Lower lobe of right lung (tissue), 2 donors: ENCODE measurements at places on chromosomes 16 and 17. TPM values are rescaled to one million over a fixed set of nuclear protein-coding genes. Genes with fewer than 3 reads are reported as not detected.

DNA sequence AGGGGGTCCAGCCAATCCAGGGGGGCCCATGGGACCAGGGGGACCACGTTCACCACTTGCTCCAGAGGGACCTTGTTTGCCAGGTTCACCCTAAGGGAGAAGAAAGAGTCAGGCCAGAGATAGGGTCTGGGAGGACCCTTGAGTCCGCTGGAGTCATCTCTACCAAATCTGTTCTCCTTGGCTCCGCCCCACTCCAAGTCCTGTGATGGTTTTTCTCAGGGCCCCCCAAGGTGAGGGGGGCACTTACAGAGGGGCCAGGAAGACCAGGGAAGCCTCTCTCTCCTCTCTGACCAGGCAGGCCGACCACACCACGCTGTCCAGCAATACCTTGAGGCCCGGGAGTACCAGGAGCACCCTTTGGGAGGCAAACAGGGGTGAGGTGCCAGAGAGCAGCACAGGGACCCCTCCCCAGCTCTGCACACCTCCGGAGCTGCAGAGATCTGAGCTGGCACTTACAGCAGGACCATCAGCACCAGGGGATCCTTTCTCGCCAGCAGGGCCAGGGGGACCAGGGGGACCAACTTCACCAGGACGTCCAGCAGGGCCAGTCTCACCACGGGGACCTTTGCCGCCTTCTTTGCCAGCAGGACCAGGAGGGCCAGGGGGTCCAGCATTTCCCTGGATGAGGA lies 12.4 kb downstream of the COL1A1 start:
- no peak for DNase-seq

DNA sequence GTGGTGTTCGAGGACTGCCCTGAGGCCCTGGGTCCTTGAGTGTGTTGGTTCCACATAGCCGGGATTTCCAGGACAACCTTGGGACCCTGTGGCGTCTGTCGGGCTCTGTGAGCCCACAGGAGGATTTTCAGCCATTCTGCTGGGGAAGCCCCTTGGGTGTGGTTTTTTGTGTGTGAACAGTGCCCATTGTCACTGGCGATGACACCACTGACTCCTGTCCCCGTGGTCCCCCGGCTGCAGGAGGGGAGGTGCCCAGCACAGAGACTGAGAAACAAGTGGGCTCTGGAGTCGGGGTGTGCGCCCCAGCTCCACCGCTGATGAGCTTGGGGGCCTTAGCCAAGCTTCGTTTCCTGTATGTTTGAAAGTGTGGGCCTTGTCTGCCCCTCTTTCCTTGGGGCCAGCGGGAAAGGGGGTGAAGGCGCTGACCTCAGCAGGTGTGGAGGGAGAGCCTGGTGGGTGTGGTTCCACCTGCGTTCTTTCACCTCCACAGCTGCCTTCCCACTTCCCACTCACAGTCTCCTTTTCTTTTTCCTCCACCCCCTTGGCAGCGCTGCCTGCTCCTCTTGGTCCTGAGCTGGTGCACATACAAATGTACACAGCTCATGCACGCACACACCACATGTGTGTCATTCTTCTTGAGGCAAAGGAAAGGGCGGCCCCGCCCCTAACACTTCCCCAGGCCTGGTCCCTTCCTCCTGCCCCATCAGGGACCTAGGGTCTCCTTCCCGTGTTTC lies 16.1 kb downstream of the MGRN1 start:
- peak; percentile 70 for DNase-seq

The AIPL1 gene
- total RNA-seq: not detected

The OR4D1 gene
- total RNA-seq: not detected

- DNase-seq: no peak
Measured at GRCh38 chr17:75895370-75896155, 1.2 kb downstream of the TRIM65 start.

DNA sequence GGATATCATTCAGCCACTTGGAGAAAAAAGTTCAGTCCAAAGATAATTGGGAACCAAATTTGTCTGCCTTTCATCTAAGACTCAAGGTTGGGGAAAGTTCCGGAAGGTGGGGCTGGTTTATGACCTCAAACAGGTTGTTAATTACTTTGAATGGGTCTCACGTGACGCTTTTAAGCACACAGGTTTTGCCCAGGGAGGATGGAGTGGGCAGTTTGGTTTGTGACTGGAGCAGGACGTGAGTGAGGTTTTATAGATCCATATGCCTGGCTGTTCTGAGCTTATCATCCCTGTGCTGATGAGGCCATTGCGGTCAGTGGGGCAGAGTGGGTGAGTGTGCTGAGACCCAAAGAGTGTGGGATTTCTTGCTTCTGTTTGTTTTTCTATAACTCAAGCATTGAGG lies 38.7 kb upstream of the GPRC5B start:
- no peak for DNase-seq

DNA sequence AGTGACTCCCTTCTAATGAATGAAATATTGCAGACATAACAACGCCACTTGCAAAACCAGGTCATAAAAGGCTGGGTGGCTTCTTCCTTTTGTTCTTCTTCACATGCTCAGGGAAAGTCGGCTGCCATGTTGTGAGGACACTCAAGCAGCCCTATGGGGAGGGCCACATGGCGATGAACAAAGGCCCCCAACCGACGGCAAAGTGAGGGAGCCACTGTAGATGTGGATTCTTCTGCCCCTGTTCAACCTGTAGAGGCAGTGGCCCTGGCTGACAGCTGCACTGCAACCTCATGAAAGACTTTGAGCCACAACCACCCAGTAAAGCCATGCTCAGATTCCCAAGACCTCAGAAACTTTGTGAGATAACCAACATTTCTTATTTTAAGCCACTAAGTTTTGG lies 203.5 kb upstream of the TNRC6C start:
- no peak for DNase-seq

GRCh38 chr16:886802-887731 lies 83.7 kb downstream of the LMF1 start:
- peak; percentile 39 for DNase-seq

The XAF1 gene
- 129 TPM for total RNA-seq

- no peak for DNase-seq
Measured at GRCh38 chr16:2447920-2448583, 11.9 kb upstream of the TEDC2 start.

The MT2A gene
- total RNA-seq: 223 TPM

DNA sequence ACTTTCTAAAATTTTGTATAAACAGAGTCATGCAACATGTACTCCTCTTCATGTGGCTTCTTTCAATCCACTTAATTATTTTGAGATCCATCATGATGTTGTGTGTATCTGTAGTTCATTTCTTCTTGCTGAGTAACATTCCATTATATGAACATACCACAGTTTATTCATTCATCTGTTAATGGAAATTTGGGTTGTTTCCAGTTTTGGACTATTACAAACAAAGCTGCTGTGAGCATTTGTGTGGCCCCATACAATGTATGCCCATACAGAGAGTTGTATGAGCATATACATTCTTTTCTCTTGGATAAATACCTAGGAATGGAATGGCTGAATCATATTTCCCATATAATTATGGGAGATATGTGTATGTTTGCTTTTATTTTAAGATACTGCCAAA lies 85.6 kb downstream of the CLEC16A start:
- no peak for DNase-seq

The PSMC5 gene
- total RNA-seq: 98.6 TPM

- DNase-seq: peak; percentile 71
Measured at GRCh38 chr16:11234884-11235702, 20.9 kb downstream of the SOCS1 start.

The CDH5 gene
- total RNA-seq: 128 TPM

- no peak for DNase-seq
Measured at GRCh38 chr16:87615621-87616041, 13.3 kb downstream of the JPH3 start.

The GPR139 gene
- not detected for total RNA-seq

DNA sequence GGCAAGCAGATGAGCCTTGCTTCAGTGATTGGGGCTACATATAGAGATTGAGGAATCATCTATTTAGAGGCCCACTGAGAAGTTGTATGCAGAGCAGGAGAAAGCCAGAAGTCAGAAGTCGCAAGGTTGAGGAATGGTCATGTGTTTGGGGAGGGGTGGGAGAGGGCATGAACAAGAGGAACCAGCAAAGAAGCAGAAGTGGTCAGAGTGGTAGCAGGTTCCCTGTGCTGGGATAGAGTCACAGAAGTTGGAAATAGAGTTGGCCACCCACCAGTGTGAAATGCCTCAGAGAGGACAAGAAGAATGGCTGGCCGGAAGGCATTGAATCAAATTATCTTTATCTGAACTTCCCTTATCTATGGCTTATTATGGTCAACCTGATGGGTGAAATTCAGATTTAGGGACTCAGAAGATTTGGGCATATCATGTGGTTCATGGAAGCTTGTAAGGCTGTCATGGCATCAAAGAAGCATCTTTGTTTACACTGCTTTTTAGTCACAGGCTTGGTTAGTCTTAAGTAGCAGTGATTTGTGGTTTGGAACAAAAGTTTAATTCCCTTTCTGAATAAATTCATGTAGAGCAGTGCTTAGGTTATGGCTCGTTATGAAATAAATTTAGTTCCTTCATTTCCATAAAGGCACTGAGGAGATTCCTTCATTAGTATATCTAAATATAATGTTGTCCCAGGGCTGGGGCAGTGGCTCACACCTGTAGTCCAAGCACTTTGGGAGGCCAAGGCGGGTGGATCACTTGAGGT lies 19.7 kb downstream of the MAP3K3 start:
- DNase-seq: no peak

The CASKIN1 gene
- total RNA-seq: 0.09 TPM

The PRKCB gene
- 24.1 TPM for total RNA-seq

The DOC2B gene
- total RNA-seq: 6.2 TPM

The CORO1A gene
- total RNA-seq: 76.3 TPM

- DNase-seq: no peak
Measured at GRCh38 chr16:80427795-80428194, 113.0 kb upstream of the DYNLRB2 start.

DNA sequence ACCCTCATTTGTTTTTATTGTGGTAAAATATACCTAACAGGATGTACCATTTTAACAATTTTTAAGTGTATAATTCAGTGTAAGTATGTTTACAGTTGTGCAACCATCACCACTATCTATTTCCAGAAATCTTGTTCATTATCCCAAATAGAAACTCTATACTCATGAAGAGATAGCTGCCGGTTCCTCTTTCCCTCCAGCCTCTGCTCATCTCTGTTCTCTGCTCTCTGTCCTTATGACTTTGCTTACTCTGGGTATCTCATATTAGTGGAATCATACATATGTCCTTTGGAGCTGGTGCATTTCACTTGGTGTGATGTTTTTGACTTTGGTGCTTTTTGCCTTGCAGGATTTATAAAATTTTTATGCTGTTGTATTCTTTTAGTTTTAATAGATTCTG lies 19.4 kb downstream of the CYLD start:
- DNase-seq: no peak

DNA sequence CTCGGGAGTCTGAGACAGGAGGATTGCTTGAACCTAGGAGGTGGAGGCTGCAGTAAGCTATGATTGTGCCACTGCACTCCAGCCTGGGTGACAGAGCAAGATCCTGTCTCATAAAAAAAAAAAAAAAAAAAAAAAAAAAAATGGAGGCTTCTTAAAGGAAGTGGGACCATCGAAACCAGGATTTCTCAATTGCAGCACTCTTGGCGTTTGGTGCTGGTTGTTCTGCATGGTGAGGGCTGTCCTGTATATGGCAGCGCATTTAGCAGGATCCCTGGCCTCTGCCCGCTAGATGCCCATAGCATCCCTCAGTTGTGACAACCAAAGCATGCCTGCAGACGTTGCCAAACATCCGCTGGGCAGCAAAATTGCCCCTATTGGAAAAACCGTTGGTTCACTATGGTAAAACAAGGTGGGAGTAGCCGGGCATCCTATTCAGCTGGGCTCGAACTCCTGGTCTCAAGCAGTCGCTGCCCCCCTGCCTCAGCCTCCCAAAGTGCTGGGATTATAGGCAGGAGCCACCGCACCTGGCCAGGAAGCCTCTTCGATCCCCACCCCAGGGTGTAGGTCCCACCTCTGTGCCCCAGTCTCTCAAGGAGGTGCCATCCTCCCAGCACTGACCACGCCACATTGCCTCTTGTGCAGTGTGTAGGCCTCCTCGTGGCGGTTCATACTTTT lies 6.5 kb upstream of the NPIPB7 start:
- DNase-seq: no peak

GRCh38 chr16:85151603-85152413 lies 39.5 kb upstream of the CIBAR2 start:
- no peak for DNase-seq

DNA sequence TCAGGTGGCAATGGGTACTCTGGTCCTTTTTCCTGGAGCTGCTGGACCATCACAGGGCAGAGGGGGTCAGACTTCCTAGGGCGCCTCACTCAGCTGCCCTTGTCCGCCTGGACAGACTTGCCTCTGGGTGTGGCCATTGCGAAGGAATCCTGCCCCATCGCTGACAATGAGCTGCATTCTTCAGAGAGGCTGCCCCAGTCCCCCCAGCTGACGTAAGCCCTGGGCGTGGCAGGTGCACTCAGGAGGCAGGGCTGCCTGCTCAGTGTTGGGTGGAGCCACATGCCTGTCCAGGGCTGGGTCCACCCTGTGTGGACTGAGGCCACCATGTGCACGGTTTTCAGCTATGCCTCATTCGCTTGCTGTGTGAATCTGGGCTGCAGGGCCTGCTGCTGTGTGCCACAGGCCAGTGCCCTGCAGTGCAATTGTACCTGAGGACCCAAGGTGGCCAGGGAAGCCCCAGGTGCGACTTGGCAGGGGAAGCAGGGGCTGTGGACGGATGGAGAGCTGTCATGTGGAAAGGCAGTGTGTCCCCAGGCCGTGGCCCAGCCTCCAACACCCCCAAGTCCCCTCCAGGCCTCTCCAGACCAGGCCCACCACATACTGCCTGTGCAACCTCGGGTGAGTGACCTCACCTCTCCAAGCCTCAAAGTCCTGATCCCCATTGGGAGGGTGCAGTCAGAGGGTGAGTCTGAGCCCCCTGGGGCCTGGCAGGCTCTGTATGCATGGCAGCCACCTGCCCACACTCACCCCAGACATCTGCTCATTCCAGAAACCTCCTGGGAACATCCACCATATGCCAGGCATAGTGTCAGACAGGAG lies 14.0 kb upstream of the MPRIP start:
- DNase-seq: peak; percentile 92

GRCh38 chr16:11835891-11836649 lies 15.3 kb downstream of the RSL1D1 start:
- DNase-seq: no peak
